GM12878 (cell line): ENCODE measurements at places on chromosomes 11 and 22.

GRCh38 chr11:64580412-64580811 is 10.6 kb upstream of the SLC22A12 start:
- no peak for DNase-seq

- DNase-seq: no peak
Measured at GRCh38 chr22:44971651-44972362, 38.0 kb downstream of the PHF21B start.

DNA sequence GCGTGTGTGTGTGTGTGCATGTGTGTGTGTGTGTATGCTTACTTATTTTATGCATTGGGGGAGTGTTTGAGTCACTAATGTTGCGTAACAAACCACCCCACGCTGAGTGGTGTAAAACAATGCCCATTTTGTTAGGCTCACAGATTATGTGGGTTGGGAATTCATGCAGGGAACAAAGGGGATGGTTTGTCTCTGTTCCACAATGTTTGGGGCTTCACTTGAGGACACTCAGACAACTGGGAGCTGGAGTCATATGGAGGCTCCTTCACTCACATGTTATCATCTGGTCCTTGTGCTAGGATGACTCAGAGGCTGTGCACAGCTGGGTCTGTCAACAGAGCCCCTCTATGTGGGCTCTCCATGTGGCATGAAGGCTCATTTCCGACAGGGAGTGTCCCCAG is 51.3 kb upstream of the LARGE1 start:
- DNase-seq: no peak

DNA sequence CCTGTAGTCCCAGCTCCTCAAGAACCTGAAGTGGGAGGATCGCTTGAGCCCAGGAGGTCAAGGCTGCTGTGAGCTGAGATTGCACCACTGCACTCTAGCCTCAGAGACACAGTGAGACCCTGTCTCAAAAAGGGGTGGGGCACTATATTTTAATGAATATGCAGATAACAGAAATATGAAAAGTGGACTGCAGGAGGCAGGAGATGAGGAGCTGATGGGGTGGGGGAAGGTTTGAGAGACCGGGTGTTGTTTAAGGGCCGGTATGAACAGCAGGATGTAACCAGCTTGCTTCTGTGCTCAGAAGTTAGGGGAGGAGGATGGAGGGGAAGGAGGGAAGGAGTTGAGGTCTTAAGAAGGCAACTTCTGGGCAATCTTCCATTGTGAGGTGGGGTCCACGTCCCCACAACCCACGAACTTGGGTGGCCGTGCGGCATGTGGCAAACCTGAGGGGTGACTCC is 1.3 kb upstream of the B4GALNT4 start:
- no peak for DNase-seq

DNA sequence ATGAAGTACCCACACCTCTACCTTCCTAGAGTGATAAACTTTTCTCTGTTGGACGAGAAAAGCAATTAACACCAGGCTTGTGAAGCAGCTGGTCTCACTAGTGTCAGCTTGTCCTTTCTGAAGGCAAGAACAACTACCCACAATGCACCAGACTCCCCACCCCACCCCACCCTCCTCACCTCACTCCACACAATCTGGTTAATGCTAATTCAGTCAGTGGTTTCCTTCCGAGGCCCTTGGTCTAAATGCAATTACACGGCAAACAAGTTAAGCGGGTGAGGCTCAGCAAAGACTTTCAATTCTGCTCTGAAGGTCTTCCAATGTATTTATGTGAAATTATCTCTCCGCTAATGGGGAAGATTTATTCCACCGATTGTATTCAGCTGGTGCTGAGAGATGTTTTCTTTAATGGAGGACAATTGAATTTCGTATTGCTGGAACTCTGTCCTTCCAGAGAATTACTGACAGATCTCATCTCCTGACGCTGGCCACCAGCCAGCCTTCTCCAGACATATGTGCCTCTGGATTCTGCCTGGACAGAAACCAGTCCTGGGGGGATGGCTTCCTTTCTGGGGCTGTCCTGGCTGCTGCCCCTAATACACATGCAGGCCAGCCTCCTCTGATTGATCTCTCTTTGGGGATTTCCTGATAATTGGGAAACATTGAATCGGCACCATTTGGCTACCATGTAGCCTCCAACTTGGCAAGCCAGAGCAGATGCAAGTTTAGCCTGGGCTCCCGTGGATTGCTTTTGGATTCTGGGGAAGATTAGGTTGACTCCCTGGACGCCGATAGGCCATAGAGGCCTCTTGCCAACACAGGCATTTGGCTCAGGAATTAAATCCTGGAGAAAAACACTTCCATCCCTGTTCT is 165.8 kb upstream of the NARS2 start:
- no peak for DNase-seq
